ENCODE measurements at places on chromosomes 3 and 15.

- no peak for DNase-seq
These were observed 29.5 kb downstream of the FAM43A start for GRCh38 chr3:194715022-194715800.

- DNase-seq = peak; percentile 3
These were observed 643.0 kb upstream of the GOLIM4 start for GRCh38 chr3:168738527-168739325.

- no peak for DNase-seq
These were observed 28.5 kb upstream of the CMTM6 start for GRCh38 chr3:32531010-32531647.

GRCh38 chr3:195549931-195550519 lies 6.9 kb upstream of the PPP1R2 start:
- no peak for DNase-seq

DNA sequence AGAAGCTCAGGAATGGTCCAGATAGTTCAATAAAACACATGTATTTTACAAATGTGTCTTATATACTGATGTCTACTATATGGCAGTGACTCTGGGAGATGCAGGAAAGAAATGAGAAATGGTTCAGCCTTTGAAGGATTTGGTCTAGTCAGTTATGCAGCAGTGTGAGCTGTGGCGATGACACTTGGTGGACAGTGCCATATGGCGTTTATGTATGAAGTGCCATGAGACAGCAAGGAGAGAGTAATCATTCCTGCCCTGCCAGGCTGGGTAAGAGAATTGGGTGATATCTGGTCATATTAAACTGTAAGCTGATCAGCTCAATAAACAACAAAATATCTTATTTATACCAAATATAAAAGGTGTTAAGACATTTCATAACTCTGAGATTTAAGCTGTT lies 47.6 kb upstream of the ANP32A start:
- DNase-seq = no peak

DNA sequence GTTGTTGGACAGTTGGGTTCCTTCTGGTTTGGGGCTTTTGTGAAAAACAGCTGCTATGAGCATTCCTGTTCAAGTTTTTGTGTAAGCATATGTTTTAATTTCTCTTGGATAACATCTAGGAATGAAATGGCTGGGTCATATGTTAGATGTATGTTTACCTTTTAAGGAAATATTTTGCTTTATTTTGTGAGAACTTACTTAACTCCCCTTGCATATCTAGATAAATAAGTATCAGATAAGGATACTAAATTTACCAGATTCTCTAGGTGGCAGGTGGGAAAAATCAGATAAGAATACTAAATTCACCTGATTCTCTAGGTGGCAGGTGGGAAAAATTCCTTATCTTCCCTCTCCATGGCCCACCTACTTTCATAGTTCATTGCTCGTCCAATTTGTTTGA lies 1.1 kb upstream of the PLS1 start:
- DNase-seq = no peak

DNA sequence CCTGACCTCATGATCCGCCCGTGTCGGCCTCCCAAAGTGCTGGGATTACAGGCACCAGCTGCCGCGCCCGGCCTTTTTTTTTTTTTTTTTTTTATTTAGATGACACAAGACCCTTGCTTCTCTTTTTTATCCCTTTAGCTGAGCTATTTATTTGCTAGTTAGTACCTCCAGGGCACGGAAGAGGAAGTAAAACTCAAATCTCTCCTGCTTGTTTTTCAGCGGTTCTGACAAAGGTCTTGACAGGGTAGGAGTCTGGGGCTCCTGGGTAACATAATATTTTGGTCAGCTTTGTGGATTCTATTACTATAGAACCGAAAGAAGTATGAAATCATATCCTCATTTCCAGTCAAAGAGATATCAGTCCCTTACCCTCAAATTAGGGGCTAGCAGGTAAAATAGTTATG lies 44.0 kb upstream of the ETV5 start:
- no peak for DNase-seq

DNA sequence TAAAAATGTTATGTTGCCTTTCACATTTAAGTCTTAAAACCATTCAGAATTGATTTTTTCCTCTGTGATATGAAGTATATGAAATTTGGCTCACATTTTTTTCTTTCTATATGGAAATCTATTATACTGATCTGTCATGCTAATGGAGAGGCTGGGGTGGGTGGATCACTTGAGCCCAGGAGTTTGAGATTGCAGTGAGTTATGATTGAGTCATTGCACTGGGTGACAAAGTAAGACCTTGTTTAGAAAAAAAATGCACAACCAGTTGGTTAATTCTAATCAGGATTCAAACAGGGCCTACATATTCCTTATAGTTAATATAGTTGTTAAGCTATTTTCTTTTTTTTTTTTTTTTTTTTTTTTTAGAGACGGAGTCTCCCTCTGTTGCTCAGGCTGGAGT lies 230.5 kb downstream of the MFSD1 start:
- DNase-seq = no peak

DNA sequence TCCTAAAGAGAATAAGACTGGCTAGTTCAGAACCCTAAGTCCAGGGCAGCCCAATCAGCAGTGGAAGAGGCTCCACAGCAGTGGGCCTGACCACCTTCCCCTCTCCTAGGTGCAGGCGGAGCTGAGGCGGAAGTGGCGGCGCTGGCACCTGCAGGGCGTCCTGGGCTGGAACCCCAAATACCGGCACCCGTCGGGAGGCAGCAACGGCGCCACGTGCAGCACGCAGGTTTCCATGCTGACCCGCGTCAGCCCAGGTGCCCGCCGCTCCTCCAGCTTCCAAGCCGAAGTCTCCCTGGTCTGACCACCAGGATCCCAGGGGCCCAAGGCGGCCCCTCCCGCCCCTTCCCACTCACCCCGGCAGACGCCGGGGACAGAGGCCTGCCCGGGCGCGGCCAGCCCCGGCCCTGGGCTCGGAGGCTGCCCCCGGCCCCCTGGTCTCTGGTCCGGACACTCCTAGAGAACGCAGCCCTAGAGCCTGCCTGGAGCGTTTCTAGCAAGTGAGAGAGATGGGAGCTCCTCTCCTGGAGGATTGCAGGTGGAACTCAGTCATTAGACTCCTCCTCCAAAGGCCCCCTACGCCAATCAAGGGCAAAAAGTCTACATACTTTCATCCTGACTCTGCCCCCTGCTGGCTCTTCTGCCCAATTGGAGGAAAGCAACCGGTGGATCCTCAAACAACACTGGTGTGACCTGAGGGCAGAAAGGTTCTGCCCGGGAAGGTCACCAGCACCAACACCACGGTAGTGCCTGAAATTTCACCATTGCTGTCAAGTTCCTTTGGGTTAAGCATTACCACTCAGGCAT lies 33.7 kb downstream of the VIPR1 start:
- DNase-seq = no peak

DNA sequence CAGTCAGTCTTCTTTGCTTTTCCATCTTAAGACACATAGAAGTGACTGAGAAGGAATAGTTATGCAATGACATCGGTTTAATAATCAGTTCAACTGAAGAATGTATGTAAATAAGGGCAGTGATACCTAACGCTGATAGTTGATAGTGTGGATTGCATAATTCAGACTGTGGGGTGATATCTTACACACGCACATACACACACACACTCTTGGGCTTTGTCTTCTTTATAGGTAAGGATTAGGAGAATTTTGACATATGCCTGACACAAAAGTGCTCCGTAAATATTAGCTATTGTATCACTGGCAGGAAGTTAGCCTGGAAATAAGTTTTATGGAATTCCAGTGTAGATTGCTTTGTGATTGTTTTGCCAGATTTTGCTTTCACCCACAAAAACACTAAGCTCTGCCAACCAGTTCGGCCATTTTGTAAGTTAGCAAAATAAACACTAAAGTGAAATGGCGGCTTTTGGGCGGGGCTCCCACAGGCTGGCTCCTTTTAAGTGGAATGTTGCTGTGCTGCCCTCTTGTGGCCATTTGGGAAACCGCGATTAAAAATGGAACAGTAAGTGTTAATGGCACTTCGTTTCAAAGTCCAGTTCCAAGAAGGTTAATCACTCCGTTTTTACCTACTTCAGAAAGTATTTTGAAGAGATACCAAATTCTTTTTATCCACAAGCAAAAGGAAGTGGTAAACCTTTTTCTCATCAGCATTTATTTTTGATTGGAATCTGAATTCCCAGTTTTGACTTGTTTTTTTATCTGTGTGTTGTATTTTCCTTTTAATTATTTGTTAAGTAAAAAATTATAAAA lies 17.7 kb downstream of the CHD2 start:
- peak; percentile 92 for DNase-seq

DNA sequence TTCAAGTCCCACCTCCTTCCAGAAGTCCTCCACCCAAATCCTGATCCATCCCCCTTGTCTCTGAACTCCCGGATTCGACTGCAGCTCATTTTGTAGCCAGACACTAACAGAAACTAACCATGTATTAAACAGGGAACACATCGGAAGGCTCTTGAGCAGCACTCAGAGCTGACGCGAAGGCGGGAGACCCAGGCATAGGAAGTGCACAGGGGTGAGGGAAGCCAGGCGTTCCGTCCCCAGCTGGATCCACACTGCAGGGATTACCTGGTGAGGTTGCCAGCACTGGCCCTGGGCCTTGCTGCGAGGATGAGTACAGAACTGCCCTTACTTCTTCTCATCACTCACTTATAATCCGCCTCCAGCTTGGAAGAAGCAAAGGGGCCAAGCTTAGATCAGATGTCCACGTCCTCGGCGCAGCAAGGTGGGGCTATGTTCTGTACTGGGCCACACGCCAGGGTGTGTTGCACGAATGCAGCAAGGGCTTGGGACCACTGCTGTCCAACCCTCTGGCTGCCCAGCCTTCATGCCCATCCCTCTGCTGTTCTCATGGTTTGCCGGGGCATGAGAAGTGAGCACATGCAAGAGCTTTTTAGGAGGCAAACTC lies 124.2 kb upstream of the SMAD3 start:
- no peak for DNase-seq

DNA sequence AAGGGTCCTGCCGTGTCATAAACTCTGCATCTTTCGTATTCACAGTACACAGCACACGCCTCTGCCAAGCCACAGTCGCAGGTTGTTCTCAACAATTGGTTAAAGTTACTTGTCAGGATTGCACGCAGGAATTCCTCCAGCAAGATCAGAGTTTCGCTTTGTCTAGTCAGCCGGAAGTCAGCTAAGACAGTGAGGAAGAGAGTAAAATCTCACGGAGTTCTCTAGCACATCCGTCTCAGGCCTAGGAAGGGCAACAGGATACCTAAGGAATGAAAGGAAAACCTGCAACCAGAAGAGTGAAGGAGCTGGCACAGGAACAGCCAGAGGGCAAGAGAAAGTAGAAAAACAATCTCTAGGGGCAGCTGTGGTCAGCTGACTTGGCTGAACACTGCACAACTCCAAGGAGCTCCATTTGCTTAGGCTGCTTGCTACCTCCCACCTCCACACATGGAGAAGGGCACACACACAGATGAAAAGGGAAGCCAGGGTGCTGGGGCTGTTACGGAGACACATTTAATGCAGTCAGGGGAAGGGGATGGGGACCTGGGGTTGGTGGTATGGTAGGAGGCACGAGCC lies 23.7 kb downstream of the RORA start:
- no peak for DNase-seq

DNA sequence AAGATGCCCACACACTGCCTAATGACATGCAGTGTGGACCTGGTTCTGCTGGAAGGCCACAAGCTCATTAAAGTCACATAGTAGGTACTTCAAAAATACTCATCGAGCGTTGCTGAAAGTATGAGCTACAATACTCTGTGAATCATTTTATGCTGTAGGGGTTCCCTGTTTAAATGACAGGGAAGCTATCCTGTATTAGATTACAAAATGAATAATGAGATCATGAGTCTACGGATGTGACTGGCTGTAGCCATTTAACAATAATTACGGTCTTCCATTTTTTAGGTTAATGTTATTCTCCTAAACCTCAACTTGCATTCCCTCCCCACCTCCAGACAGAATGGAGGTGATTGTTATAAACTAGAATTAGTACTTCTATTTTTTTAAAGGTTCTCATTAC lies 128.2 kb upstream of the FAM3D start:
- DNase-seq = no peak
